Astrocyte of the spinal cord (primary cell): ENCODE measurements at places on chromosomes 2 and 18.

DNA sequence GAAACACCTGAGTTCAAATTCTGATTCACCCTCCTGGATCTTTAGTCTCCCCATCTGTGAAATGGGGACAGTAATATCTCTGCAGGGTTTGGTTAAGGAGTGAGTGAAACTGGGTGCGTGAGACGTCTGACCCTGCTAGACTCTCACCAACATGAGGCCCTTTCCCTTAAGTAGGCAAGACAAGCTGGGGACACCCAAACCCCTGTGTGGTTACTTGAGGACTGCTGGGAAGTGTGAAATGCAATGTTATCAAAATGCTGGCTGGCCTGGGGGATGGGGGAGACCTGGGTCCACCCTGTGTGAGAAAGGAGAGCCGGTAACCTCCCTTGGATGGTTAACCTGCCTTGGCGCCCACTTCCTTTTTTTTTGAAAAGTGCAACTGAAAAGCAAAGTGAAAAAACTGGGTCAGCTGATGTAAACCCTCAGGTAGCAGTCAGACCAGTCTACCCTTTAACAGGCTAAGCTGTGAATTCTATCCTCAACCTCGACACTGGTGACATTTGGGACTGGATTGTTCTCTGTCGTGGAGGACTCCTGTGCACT is 82.3 kb downstream of the INPP5D start:
- DNase-seq, result no peak

DNA sequence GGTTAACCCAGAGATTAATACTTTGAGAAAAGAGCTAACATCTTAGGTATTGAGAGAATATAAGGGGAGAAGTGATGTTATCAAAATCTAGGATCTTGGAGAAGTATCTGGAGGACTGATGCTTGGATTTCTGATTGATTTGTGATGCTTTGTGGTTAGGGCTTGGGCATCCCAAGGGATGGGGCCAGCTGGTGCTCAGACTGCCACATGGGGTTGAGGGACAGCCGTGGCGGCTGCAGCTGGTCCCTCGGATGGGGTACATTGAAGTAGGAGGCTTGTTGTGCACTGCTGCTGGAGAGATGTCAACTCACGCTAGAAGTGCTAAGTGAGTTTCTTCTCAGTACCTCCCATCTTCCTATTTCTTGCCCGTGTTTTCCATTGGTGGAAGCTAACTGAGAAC is 22.4 kb downstream of the HRH4 start:
- DNase-seq, result no peak

GRCh38 chr18:63259567-63260379 is 59.8 kb downstream of the BCL2 start:
- DNase-seq, result no peak

- peak; percentile 84 for DNase-seq
Measured at GRCh38 chr2:102050854-102051391, 59.2 kb downstream of the IL1R2 start.

GRCh38 chr2:176997074-176997791 is 215.4 kb upstream of the HNRNPA3 start:
- DNase-seq, result peak; percentile 87

GRCh38 chr2:217839073-217839749 is 163.6 kb downstream of the TNS1 start:
- no peak for DNase-seq

DNA sequence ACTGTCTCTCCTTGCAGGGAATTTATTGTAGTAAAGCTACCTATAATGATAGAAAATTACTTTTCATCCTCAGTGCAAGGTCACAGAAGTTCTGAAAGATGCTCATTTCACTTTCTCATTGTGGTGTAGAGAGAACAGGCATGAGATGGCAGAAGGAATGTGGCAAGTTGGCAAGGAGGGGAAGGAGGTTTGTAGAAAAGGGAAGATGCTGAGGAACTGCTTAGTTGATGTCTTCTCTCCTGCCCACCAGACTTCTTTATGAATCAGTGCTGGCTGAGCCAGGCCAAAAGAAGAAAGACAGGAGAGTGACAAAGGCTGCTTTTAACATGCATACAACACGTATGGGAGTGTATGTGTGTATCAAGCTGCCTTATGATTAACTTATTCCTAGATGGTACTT is 164.4 kb downstream of the PRPF40A start:
- DNase-seq, result no peak
